Stimulated activated CD4-positive, alpha-beta T cell treated with anti-CD3 and anti-CD28 coated beads, TNF-alpha, amount 100 ng/mL, for 24 hours (primary cell): ENCODE measurements at places on chromosomes 11 and 22.

DNA sequence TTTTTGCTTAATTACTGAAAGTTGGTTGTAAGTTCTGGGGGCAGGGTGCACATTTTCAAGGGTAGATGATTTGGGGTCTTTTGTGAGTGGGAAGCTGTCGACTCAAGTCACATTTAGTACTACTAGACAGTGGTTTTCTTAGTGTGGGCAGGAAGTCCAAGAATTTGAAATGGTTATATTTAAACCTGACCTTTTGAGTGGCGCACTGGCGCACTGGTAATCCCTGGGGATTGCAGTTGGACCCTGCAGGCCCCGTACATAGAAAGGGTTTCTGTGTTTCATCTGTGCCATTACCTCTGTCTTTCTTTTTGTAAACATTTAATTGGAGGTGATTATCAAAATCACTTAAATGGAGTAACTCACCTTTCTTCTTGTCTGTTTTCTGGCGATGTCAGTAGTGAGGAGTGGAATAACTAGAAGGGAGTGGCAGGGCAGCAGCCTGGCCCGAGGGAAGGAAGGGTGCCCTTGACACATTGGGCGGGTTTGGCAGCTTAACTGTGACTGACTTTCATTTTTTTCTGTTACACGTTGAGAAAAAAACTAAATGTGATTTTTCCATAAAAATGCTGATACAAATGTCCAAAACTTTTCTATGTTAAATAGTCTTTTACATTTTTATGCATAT, 101.8 kb upstream of the GAL start:
- DNase-seq = no peak

- no peak for DNase-seq
Measured at GRCh38 chr11:126833065-126833464, 167.5 kb downstream of the KIRREL3 start.

GRCh38 chr11:18741783-18742182, 15.8 kb upstream of the IGSF22 start:
- DNase-seq = no peak

- no peak for DNase-seq
Measured at GRCh38 chr11:334264-334994, 13.8 kb upstream of the IFITM3 start.

DNA sequence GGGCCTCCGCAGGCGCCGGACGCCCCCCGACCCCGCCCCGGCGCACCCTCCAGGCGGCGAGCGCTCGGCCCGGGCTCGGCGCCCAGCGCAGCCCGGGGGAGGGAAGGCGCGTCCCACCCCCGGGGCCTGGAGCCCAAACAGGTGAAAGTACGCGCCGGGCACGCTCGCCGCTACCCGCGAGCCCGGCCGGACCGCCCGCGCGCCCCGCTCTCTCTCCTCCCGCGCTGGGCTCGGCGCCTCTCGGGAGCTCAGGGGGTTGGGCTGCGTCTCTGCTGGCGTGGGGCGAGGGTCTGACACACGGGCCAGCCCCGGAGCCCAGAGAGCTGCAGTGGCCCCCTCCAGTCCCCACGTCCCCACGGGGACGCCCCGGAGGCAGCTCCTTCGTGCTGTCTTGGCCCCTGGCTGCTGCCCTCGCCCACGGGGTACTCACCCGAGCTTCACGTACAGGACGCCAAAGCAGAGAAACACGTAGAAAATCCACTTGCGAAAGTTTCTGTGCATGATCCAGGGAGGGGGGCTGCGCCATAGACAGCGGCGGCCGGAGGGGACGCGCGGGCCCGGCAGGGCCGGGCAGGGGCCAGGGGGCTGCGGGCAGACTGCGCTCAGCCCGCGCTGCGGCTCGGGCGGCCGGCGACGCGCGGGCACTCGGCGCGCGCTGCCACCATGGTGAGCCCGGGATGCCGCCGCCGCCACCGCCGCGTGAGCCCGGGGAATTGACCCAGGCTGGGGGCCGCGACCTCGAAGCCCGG, 534 bp downstream of the WNT7B start:
- no peak for DNase-seq

DNA sequence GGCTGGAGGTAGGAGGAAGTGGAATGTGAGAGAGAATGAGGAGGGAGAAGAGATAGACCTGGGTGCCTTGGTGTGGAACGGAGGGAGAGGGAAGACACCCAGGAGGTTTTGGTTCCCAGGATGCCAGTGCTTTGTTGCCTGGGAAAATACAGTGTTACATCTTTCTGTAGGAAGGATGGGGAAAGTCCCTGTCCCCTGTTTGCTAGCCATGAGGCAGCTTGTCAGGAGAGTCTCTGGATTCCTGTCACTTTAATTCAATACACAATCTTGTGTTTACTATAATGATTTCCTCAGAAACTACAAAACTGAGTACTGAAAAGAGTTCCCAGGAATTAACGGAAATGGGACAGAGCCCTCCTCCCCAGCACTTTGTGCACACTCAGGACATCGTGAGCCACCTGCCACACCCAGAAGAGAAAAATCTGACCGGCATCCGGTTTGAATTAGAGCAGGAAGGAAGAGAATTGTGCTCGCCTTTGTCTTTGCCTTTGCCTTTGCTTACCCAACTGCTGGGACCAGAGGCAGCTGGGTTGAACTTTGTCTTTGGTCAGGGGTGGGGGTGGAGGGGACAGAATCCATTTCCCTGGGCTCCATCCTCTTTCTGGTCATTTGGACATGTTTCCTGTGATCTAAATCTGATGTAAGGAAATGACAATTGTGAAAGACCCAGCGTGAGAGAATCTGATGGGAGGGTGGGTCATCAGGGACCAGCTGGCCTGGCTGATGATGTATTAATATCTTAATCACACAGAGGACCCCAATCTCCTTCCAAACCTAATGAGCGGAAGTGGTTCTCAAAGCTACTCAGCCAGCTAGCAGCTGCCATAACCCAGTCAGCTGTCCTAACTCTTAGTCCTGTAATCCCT, 1.3 kb upstream of the LIMK2 start:
- no peak for DNase-seq

- no peak for DNase-seq
Measured at GRCh38 chr22:46696614-46697013, 41.4 kb downstream of the CERK start.

DNA sequence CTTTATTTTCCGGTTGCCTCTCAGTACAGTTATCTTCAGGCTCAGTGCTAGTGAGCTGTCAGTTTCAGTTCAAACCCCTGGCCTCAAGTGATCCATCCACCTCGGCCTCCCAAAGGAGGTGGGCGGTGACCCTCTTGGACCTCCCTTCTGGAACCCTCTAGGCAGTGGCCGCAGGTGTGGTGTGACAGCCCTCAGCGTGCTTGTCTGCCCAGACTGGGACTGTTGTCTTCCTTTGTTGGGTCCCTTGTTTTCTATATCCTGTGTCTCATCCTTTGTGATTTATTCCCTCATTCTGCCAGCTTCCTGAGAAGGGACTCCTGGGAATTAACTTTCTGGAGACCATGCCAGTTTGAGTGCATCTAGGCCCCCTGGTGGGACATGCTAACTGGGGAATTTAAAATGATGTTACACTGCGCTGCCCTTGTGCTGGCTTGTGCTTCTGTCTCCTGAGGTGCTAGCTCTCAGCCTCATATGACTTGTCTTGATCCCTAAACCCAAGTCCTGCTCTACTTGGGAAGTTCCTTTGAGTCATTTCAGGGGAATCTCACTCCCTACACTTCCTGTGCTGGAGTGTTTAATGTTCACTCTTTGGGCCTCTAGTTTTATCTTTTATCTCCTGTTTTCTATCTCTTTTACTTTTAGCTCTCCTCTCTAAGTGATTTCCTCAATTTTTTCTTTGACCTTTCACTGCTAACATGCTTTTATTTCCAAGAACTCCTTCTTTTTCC, 19.4 kb downstream of the MED15 start:
- no peak for DNase-seq
